Cerebellar nuclear complex (tissue), 1 donor: ENCODE measurements at places on chromosomes 6 and 20.

DNA sequence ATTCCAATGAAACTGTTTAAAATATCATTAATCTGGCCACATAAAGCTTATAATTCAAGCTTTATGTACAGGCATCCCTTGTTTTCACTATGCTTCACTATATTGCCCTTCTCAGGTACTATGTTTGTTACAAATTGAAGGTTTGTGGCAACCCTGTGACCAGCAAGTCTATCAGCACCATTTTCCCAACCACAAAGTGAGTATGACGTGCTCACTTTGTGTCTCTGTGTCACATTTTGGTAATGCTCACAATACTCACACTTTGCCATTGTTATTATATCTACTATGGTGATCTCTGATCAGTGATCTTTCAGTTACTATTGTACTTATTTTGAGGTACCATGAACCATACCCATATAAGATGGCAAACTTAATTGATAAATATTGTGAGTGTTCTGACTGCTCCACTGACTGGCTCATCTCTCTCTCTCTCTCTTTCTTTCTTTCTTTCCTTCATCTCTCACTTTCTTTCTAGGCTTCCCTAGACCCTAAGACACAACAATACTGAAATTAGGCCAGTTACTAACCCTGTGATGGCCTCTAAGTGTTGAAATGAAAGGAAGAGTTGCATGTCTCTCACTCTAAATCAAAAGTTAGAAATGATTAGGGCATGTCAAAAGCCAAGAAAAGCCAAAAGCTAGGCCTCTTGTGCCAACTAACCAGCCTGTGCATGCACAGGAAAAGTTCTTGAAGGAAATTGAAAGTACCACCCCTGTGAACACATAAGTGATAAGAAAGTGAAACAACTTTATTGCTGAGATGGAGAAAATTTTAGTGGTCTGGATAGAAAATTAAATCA lies 227.9 kb downstream of the BCAS1 start:
- no peak for DNase-seq

DNA sequence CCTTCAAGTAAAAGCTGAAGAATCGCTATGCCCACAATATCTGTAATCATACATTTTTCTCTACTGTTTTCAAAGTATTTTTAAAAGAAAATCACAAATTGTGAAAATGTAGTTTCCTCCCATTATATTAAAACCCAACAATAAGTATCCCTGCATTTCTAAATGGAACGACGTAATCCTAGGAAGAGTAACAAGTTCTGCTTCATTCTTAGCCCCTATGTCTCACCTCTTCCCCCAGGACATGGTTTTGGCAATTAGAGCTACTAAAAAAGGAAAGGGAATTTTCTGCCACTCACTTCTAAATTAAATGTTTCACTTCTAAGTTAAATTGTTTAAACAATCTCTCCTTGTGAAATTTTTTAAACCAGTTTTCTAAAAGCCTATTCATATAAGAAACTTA lies 47.4 kb downstream of the TBPL1 start:
- DNase-seq: no peak

- DNase-seq: no peak
These were observed 238.5 kb downstream of the FARS2 start for GRCh38 chr6:5499644-5500306.

- no peak for DNase-seq
These were observed 45.0 kb upstream of the MOXD1 start for GRCh38 chr6:132446141-132446854.

GRCh38 chr6:163985710-163986109 lies 571.2 kb downstream of the QKI start:
- DNase-seq: no peak

DNA sequence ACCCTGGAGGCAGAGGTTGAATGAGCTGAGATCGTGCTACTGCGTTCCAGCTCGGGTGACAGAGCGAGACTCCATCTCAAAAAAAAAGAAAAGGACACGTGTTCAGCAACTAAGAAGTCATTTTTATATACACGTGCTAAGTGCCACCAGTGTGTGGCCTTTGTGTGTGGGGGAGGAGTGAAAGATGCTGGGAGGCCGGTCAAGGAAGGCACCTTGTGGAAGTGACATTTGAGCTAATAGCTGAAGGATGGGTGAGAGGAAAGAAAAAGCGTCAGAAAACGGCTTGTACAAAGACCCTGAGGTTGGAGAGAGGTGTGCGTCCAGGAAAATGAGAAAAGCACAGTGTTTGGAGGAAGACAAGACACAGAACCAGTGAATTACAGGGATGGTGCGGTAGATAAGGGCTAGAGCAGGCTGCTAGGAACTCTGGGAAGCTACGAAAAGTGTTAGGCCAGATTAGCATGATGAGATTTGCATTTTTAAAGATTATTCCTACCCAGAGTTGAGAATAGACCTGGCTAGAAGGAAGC lies 11.6 kb downstream of the RREB1 start:
- DNase-seq: no peak

DNA sequence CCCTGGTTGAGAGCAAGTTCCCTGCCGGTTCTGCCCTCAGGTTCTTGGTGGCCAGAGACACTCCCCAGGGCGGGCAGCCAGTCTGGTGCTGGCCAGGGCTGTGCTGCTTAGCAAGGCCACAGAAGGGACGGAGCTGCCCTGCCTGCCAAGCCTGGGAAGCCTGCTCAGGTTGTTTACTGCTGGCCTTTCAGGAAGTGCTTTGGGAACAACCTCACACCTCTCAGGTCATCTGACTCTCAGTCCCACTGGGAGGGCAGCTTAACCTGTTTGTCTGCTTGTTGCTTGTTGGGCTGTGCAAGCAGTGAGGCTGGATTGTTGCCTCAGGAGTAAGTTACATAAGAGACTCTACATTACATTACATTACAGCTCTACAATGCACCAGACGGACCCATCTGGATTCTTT lies 75.8 kb upstream of the AFDN start:
- DNase-seq: peak; percentile 82

- no peak for DNase-seq
These were observed 18.1 kb upstream of the BMP6 start for GRCh38 chr6:7707787-7708186.

GRCh38 chr6:166836785-166837718 lies 119.3 kb downstream of the RNASET2 start:
- no peak for DNase-seq

DNA sequence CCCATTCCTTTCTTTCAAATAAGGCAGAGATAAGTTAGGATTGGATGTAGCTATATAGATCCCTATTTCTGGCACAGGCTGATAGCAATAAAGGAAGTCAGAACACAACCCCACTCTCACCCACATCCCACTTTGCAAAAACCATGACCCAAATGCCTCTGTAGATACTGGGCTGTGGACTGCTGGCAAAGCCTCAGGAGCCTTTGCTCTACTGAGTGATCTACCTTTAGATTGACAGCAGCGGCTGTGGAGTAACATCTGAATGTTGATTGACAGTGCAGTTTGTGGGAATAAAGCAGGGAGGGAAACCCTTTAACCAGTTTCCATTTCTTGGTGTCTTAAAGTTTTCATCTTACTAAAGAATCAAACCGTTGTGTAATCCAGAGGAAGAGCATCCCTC lies 6.7 kb upstream of the TMEM30A start:
- DNase-seq: no peak

- DNase-seq: no peak
These were observed 20.7 kb upstream of the KCNB1 start for GRCh38 chr20:49503176-49503575.

DNA sequence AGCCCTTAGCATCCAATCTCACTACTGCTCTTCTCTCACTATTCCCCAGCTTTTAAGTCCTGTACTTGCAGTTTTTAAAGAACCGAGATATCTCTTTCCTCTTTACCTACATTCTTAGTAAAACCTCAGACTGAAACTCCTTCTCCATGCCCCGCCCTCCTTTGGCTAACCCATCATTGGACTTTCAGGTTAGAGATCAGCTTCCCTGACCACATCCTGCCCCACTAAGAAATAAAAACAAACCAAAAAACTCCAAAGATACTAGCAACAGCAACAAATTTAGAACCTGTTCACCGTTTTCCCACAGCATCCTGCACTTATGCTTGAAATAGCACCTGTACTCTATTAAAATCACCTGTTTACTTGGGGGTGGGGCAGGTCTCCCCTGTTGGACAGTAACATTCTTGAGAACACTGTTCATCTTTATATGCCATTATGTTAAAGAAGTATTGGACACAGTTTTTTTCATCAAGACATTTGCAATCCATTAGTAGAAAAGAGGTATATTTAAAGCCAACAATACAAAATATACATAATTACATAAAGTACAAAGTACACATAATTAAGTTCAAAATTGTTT lies 16.3 kb upstream of the SMAP1 start:
- DNase-seq: no peak

DNA sequence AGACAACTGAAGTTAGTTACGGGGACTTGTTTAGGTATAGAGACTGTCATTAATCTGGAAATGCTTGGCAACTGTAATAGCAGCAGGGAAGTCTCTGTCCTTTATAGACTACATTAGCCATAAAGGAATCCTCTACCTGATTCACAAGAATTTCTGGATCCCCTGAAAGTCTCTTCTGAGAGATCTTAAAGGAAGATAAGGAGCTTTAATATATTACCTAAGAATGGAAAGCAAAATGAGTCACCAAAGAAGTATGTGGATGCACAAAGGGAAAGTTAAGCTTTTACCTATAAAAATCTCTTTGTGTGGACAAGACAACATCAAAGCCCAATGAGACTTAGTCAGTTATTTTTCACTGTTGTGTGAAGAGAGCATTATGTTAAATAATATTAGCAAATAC lies 92.2 kb upstream of the RSPO3 start:
- no peak for DNase-seq

DNA sequence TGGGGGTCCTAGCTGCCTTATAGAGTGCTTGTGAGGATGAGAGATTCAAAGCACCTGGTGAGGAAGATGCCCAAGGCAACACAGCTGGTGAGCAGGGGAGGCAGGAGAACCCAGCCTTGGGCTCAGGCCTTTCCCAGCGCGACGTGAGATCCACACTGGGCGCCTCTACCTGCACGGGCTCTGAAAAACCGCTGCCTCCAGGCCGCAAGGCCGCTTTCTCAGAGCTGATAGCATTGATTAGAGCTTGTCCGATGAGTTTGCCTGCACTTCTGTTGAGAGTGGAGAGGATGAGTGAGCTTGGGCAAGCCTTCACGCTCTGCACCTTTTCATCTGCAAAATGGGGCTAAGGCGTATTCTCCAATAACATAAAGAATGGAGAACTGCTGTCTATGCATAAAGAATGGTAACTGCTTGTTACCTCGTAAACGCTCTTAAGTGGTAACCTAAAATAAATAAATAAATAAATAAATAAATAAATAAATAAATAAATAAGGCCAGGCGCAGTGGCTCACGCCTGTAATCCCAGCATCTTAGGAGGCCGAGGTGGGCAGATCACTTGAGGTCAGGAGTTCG lies 916 bp downstream of the PABPC1L start:
- DNase-seq: no peak

- no peak for DNase-seq
These were observed 39.2 kb upstream of the CDKN1A start for GRCh38 chr6:36639171-36639808.

- no peak for DNase-seq
These were observed 7.6 kb downstream of the FAM217A start for GRCh38 chr6:4071330-4071729.

DNA sequence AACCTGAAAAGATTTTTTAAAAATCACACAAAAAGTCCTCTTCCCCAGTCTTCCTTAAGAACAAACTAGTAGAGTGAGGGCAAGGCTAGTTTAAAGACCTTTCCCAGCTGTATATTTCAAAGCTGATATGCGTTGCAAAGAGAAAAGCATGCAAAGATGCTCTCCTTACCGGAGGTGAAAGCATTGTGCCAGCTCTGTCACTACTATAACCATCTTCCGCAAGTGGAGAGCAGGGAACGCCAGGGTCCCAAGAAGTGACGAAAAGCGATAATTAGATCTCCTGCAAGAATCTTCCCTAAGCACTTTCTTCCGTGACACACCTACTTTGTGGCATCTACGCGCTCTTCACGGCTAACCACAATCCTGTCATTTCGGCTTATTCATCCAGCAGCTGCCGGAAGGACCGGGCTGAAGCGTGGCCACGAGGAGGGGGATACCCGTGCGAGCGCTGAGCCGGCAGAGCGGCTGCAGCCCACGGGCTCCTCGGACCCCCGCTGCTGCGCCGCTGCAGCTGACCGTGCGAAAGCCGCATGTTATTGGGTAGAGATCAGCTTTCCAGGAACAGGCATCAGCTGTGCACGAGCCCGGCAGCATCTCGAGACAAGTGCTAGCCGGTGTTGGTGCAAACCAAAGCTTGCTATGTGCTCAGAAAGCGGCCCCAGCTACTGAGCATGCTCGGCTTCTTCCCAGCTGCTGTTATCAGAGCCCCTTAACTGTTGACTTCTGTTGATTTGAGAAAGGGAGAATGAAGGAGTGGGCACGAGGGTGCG lies 57.2 kb upstream of the ARHGAP18 start:
- no peak for DNase-seq

DNA sequence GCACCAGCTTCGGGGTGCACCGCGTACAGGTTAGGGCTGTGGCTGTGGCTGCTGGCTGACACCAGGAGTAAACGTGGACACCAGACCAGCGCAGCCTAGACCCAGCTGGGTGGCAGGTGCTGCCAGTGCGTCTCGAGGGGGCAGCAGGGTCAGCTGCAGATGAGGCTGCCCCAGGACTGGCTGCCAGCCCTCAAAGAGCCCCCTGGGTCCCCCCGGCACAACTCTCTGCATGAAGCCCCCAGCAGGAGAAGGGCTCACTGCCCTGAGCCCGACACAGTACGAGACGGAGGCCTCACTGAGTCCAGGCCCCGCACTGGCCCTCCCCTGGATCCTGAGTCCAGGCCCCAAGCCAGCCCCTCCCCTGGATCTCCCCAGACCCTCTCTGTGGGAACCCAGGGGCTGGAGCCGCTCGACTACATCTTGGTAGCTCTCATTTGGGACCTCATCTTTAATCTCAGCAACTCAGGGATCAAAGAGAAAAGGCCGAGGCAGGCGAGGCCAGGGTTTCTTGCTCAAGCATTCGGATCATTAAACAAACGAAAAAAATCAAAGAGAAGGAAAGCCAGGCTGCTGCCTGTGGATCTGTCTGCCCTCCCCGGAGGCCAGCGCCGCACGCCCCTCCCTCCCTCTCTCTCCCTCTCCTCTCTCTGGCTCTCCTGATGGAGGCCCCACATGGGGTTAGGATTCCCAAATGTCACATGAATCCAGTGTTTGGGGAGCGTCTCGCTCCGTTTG lies 7.0 kb upstream of the NKAIN4 start:
- no peak for DNase-seq

DNA sequence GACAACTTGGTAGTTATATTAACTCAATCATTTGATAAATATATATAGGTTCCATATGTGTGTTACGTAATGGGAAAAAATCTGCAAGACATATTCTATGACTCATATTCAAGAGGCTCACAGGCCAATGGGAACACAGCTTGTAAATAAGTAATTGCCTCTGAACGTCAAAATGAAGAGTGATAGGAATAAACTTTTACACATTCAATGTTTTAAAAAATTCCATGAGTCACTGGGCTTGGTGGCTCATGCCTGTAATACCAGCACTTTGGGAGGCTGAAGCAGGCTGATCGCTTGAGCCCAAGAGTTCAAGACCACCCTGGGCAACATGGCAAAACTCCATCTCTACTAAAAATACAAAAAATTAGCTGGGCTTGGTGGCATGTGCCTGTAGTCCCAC lies 209.4 kb upstream of the MCHR2 start:
- DNase-seq: no peak
